ENCODE measurements at places on chromosomes 6 and 20.

GRCh38 chr20:49548371-49548947 lies 19.5 kb downstream of the PTGIS start:
- DNase-seq: no peak

- DNase-seq: no peak
Observed at GRCh38 chr6:127893541-127893940, 7.3 kb downstream of the THEMIS start.

- peak; percentile 34 for DNase-seq
Observed at GRCh38 chr20:31666258-31667042, 28.7 kb downstream of the COX4I2 start.

GRCh38 chr20:44576297-44576696 lies 6.1 kb upstream of the PKIG start:
- DNase-seq: no peak

GRCh38 chr6:26089272-26089671 lies 2.0 kb downstream of the HFE start:
- DNase-seq: no peak

GRCh38 chr6:90216072-90216977 lies 80.3 kb downstream of the BACH2 start:
- DNase-seq: no peak

DNA sequence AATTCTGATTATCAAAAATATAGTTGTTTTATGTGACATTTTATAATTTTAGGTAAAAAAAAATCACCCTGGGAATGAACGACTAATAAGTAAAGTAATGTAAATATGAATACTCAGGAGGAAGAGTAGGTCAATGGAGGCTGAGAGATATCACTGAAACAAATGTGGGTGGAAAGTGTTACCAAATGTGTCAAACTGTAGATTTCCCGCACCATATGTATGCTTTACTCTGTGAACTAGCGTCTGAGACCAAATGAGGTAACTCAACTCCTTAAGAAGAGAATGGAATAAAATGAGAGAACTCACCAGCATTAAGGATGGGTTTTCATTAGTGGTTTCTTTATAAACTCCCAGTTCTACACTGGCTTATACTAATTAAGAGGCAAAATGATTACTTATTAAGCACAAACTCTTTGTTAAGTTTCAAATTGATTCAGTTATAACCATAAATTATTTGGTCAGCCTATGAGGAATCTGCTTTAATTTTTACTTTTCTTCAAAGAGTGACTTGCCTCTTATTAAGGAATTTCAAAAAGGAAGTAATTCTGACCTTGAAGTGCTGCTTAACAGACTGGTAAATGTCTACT lies 784.7 kb upstream of the GJE1 start:
- DNase-seq: no peak

DNA sequence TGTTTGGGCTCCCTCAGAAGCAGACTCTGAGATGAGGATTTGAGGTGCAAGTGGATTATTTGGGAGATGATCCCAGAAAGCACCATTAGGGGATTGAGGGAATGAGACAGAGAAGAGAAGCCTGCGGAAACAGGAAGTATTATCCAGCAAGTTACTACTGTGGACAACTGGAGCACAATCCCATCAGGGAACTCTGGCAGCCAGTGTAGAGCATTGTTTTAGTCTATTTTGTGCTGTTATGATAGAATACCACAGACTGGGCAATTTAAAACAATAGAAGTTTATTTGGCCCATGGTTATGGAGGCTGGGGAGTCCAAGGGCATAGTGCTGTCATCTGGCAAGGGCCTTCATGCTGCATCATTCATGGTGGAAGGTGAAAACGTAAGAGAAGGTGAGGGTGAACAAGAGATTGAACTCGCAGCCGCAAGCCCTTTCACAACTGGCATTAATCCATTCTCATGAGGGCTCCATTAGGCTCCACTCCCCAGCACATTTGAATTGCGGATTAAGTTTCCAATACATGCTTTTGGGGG lies 43.5 kb upstream of the SLC9A8 start:
- DNase-seq: no peak

GRCh38 chr6:41588111-41588510 lies 41.9 kb downstream of the FOXP4 start:
- no peak for DNase-seq

DNA sequence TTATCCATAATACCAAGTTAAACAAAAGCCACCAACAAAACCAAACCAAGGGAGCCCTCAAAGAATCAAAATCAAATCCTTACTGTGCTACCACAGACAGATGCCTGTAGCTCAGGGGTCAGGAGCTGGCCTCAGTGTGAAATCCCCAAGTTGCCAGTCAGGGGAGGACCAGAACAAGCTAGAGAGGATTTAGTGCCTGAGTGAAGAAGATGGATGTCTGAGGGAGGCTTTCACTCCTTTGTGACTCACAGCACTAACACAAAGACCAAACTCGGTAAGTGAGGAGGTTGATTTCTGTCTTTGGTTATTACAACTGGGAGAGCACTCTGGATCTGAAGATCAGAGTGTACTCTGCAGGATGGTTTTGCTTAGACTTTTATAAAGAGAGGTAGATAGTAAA lies 189.9 kb upstream of the ZNF184 start:
- DNase-seq: no peak

DNA sequence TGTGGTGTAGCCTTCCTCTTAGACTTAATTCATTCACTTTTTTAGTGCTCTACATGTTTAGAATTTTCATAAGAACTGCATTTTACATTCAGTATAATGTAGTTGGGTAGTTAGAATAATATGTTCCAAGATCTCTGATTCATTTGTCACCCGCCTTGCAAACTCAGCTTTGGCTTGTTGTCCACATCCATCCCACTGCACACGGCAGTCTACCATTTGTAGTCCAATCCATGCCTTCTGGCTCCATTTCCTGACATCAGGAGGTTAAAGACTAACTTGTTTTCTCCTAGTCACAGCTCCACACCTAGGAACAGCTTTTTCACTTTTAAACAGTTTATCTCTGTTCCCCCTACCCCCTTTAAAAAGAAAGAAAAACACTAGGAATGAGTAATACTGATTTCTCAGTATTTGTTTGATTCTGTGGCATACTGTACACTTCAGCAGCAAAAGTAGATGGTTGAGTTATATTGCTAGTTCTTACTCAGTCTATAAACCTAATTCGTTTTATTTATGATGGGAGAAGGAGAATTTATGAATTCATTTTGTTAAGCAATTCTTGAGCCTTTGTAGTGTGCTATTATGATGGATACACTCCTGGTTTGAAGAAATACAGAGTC lies 180.9 kb downstream of the ARID1B start:
- DNase-seq: no peak

- no peak for DNase-seq
Observed at GRCh38 chr6:23952245-23952644, 173.8 kb upstream of the NRSN1 start.

- no peak for DNase-seq
Observed at GRCh38 chr6:51182827-51183226, 364.2 kb downstream of the TFAP2B start.

GRCh38 chr20:31954500-31954899 lies 2.7 kb upstream of the PDRG1 start:
- DNase-seq: no peak

DNA sequence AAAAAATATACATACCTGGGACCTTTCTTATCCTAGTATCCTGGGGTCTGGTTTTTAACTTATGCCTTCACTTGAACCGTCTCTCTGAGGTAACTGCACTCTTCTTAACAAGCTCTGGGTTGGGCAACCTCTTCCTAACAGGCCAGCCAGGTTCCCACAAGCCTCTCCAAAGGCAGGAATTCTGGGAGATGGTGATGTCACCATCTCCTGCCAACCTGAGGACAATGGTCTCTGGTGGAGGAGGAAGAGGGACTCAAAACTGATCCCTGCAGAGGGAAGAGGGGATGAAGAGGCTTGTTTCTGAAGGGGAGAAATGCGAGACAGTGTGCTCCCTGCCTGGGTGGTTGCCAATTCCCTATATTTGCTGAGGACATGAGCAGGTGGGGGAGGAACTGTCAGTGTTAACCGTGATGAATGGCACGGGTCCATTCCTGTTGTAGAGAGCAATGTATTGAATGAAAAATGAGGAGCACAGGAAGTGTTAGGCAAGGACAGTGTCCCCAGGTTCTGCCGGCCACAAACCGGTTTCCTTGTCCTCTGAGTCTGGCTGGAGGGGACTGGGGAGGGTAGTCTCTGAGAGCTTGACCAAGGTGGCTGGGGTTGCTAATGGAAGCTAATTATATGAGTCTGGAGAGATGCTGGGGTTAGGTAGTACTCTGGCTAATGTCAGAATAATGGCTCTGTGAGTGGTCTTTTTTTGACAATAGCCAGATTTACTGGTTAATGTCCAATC lies 95.5 kb downstream of the KCNB1 start:
- no peak for DNase-seq

DNA sequence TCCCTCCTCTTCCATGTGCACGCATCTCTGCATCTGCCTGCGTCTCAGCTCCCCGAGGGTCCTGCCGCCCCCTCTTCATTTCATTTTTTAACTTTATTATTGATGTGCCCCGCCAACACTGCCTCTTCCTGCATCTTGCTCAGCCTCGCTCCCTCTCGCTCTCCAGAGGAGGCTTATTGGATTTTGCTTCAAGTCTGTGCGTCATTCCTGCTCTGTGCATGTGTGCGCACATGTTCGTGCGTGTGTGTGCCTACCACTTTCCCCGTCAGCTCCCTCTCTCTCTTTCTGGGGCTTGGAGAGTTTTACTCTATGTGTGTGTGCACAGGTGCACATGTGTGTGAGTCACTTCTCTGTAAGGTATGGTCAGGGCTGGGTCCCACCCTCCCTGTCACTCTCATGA lies 71.8 kb upstream of the NNAT start:
- DNase-seq: no peak

DNA sequence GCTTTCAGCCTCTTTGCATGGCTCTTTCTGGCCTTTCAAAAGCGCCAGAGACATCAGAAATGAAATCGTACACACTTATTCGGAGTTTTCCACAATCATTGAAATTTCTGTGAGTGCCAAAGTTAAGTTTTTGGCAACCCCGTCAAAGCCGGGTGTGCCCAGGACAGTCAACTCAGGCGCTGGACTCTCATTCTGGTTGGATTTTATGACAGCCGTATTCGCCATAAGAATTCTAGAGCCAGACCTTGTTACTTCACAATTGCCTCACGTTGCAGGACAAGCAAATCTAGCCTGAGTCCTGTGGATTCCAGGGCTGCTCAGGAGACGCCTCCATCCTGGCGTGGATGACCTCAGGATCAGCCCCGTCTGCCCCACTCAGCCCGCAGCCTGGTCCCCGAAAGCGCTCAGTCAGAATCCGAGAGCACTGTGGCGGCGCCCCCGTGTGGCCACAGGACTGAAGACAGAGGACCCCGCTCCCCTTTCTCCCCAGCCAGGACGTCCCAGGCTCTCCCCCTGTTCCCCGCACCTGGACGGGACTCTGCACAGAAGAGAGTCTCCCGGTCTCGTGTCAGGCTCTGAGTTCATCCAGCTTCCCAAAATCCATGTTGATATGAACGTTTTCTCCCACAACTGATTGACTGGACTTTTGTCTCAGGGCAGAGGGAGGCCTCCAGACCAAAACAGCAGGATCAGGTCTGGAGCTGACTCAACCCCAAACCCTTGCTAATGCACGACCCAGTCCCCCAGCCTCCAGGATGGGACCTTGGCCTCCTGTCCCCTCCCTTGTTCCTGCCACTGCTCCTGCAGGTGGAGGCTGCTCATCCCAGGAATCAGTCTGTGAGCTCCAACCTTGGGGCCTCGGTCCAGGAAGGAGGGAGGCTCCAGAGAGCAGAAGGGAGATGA lies 38.2 kb downstream of the MICA start:
- DNase-seq: peak; percentile 90

- DNase-seq: peak; percentile 26
Observed at GRCh38 chr6:129370268-129370916, 339.6 kb downstream of the ARHGAP18 start.

DNA sequence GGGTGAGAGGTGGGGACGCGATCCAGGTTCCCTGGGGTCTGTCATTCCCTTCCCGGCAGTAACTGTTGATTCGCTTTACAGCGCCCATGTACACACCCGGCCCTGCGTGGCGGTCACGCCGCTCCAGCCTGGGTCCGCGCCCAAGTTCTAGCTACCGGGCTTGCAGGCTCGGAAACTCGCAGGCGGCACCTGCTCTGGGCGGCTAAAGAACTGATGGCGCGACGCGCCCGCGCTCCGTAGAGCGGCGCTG lies 1.4 kb upstream of the POU3F2 start:
- DNase-seq: no peak

DNA sequence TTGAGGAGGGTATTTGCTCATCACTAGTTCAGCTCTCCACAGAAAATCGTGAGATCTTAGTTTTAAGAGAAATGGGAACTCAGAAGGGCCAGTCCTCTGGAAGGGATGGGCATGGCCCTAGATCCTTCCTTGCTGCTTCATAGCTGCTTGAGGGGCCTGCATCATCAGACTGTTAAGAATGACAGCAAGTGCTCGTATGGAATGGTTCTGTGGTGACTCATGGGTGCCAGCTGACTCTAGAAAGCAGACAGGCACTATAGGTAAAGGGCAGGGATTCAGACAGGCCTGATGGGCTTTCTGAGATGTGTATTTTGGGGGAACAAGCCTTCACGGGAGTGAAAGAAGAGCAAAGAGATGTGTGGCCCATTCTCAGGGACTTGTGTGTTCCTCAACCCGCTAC lies 90.8 kb downstream of the MYLK4 start:
- no peak for DNase-seq

- DNase-seq: no peak
Observed at GRCh38 chr20:45257161-45257560, 2.8 kb upstream of the SLPI start.

DNA sequence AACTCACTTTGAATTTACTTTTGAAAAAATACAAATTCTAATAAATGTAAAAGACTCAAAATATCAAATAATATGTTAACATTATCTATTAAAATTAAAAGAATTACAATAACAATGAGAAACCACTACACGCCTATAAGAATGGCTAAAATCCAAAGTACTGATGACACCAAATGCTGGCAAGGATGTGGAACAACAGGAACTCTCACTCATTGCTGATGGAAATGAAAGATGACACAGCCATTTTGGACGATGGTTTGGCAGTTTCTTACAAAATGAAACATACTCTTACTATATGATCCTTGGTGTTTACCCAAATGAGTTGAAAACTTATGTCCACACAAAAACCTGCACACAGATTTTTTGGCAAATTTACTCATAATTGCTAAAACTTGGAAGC lies 15.6 kb upstream of the STX11 start:
- no peak for DNase-seq

DNA sequence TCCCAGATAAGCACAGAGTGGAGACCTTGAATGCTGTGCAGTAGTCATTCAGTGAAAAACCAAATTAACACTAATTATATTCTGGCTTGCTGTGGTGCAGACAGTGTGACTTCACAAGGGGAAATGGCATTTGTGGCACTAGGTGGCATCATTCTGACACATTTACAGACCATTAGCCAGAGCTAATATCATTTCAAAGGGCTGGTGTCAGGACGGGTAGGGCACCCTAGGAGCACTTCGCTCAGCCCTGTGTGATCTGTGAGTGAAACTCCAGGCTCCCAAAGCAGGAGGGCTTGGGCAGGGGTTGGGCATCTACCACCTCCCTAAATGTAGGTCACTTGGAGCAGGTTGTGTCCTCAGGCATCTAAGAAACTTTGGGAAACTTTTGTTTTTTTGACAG lies 555.8 kb downstream of the PKHD1 start:
- no peak for DNase-seq

- no peak for DNase-seq
Observed at GRCh38 chr20:1707588-1708449, 50.2 kb upstream of the SIRPG start.
